Stimulated activated CD8-positive, alpha-beta memory T cell treated with anti-CD3 and anti-CD28 coated beads, Interleukin-4, amount 100 ng/mL, for 4 hours (primary cell): ENCODE measurements at places on chromosomes 4 and X.

- DNase-seq: no peak
Measured at GRCh38 chr4:58048491-58048890, 938.3 kb upstream of the IGFBP7 start.

DNA sequence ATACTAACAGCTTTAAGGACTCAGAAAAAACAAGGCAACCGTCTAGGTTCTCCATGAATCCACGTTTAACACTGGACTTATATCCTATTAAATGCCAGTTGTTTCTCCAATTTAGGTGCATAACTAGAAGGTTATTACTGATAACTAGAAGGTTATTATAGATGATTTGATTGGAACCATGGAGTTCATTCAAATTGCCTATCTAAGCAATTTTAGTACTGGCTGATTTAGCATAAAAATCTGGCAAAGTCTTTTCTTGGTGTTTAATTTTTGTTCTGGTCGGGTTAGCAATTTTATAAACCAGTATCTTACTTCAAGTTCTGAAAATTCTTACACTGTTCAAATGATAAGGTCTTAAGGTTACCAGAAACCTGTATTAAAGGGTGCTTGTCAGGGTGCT lies 672.8 kb upstream of the GNPDA2 start:
- no peak for DNase-seq

GRCh38 chrX:117510453-117510852 lies 606.2 kb downstream of the KLHL13 start:
- no peak for DNase-seq

DNA sequence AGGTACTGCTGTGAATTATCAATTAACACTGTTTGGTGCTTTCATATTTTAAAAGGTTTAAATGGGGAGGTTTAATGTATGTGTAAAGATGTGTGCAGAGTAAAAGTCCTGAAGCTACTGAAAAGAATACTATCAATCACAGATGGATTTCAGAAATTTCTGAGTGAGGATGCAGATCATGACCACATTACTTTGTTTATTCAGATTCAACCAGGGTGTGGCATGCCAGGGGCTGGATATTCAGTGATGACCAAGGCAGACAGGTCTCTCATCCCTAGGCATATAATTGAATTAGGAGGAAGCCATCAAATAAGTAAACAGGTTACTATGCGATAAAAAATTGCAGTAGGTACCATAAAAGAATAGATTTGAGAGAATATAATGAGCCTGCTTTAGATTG lies 28.0 kb upstream of the ANKRD50 start:
- DNase-seq: no peak

DNA sequence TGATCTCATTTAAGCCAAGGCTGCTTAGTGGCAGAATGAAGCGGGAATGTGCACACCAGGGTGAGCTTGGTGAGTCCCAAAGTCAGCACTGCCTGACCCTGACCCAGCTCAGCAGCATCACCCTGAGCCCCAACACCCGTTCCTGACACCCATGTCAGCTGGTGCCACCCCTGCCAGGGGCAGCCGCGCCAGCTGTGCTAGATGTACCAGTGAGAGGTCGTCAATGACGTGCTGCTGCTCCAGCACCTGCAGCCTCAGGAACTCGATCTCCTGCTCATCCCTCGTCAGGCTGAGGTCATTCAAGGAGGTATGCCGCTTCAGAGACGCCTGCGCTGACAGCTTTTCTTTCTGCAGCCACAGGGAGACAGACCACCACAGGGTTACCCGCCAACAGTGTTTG lies 61.7 kb upstream of the C4orf50 start:
- no peak for DNase-seq

DNA sequence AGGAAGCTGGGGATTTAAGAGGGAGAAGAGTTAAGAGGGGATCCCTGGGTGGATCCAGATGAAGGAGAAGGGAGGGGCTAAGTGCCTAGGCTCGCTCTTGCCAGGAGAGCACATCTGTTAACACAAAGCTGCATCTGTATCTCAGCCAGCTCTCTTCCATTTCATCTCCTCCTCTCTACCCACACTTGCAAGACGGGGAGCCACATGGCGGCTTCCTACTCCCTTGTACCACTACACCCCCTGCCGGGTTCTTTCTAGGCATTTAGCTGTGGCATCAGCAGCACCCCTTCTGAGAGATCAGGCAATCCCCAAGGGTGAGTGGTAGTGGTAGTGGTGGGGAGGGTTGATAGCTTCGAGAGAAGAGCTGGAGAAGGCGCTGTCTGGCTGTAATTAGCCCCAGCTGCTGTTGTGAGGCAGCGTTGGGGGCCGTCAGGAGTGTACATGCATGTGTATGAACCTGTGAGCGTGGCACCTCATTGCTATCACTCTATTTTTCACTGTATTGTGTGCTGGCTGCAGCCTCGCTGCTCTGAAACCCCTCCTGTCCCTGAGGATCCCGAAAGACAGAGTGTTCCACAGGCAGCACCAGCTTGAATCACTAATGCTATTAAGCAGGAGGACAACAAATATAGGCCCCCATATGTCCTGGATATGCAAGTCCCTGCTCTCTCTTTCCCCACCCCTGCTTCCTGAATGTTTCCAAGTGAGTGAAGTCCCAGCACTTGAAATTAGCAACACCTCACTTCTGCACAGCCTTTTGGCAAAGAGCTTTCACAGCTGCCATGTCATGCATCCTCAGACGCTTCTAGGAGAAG lies 73.7 kb downstream of the RTL9 start:
- DNase-seq: no peak

GRCh38 chr4:98505992-98506391 lies 152.4 kb downstream of the TSPAN5 start:
- DNase-seq: no peak

- no peak for DNase-seq
Measured at GRCh38 chr4:83558059-83558653, 22.2 kb downstream of the GPAT3 start.

DNA sequence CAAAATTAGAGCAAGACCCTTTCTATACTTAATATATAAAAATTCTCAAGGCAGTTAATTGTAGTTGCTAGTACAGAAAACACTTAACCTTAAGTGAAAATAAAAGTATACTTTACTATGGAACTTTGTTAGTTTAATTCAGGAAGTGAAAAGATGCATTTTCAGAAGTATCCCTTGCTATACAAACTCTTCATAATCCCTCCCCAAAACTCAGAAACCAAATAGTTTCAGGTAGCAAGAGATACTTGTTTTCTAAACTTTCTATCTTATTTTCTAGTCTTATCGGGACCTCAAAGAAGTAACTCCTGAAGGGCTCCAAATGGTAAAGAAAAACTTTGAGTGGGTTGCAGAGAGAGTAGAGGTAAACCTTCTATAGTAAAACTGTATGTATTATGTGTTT lies 14.3 kb downstream of the PAICS start:
- DNase-seq: no peak

DNA sequence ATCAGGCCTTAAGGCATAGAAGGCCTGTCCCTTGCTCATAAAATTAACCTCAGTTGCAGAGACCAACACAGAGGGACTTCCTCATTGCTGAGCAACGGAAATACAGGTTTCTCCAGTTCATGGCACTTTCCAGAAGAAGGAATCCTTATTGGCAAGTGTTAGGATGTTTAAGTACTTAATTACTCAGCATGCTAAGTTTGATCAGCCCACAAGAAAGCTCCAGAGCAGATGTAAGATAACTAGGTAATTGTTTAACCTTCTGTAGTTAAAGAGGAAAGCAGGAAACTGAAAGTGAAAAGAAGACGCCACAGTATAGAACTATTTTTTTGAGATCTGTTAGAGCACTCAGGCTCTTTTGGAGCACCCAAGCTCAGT lies 33.5 kb downstream of the SMS start:
- no peak for DNase-seq

DNA sequence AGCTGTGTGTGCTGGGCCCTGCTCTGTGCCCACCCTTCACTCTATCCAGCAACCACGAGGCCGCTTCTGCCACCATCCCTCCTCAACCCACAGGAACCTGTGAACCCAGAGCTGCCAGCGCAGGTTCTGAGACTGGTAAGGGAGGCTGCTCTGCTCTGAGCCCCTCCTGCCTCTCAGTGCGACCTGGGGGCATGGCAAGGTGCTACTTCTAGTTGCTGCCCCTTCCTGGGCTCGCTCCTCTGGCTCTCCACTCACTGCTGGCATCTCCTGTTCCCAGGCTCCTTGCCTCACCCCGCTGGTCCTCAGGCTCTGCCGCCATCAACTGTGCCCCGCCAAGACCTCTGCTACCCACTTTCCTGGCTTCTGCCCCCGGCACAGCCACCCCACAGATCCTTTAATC lies 39.3 kb downstream of the RNF212 start:
- DNase-seq: no peak
